SHP77 (cell line): ENCODE measurements at places on chromosomes 12 and 14.

DNA sequence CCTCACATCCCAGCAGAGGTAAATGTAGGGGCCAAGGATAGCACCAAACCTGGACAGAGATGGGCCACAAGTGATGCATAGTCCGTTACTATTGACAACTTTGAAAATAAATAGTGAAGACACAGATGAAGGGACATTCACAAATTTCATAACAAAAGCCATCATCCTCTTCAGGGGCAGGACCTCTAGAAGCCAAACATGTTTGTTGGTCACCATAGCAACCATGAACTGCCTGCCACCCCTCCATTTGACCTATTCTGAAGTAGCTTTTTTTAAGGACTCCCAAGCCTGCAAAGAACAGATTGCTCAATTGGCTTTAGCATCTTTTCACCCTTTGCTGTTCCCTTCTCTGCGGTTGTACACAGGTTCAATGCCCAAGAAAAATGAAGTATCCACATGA, 35.7 kb upstream of the MDM1 start:
- DNase-seq: no peak

GRCh38 chr12:91980389-91980821, 165.2 kb downstream of the BTG1 start:
- DNase-seq: no peak

DNA sequence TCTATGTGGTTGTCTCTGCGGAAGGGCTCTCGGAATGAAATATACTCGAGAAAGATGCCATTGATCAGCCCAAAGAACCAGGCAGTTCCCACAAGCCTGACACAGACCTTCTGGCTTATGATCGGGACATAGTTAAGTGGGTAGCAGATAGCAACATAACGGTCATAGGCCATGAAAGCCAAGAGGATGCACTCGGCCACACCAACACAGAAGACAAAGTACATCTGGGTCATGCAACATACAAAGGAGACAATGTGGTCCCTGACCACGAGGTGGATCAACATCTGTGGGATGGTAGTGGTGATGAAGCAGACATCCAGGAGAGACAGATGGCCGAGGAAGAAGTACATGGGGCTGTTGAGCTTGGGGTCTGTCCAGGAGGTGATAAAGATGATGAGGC, 326 bp downstream of the OR10AD1 start:
- DNase-seq: no peak

DNA sequence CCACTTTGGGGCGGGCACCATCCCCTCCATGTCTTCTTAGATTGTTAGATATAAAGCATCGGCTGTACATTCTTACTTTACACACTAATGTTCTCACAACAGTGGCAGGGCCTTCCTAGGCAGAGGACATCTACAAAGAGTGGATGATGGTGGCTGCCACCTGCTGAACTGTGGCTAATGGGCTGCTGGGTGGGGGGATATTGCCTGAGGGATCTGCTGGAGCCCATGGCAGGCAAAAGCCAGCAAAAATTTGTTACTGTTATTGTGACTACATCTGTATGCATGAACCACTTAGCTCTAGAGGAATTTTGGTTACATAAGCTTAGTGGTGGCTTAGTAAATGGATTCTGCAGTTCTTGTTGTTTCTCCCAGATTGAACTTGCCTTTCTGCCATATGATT, 52.6 kb downstream of the DIP2B start:
- DNase-seq: no peak

GRCh38 chr12:1886396-1887008, 31.9 kb downstream of the CACNA2D4 start:
- no peak for DNase-seq

- no peak for DNase-seq
These were observed 42.3 kb upstream of the MDM1 start for GRCh38 chr12:68374307-68374982.

DNA sequence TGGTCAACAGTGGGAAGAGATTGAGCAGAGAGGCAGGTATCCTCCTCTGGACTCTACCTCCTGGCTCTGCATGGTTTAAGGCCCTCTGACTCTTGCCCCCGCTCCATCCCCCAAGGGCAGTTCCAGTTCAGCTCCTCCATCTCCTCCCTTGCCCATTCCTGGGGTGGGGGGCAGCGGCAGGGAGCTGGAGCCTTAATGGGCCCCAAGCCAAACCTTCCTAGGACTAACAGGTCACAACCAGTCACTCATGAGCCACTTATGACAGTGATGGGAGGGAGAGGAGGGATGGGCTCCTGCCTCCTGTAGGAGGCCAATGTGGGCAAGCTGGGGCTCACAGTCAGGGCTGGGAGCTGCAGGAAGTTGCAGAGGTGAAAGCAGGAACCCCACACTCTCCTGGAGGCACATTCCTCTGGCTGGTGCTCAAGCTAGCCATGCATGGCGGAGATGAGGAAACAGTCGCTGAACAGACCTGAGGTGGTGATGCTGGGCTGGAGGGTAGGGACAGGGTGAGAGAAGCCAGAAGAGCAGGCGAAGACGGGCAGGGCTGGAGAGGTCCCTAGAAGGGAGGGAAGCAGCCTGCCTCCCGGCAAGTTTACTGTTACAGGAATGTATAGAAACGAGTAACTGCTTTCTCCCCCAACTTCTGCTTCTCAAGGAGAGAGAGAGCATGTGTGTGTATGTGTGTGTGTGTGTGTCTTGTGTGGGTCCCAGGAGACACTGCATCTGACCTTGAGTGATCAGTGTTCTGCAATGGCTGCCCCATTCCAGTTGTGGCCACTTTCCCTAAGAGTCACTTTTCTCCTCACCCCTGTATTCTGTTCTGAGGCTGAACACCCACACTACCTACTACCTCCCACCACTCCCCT, 5.0 kb upstream of the RAPGEF3 start:
- no peak for DNase-seq

DNA sequence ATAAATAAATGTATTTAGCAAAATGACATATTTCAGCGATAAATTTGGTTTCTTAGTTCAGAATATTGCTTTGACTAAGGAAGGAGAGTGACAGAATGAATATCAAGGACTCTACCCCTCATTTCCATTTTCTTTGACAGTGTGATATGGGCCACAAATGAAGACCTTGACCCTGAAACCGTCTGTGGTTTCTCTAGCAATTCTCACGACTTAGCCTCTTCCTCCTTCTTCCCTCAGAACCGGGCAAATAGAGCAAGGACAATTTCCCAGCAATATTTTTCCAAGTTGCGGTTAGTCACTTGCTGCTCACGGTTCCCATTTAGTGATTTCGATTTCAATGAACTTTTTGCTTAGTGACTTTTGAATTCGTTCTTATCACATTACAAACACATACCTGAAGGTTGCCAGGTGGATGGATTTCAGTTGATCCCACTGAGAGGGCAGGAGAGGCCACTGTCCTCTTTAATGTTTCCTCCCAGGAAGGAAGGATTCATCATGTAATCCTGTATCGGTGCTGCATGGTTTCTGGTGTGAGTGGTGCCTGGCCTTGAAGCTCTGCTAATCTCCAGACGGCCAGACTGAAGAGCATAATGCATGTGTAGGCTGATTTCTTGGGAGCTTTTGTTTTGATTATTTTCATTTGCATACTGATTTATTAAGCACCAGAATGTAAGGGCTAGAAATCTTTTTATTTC, 77.6 kb downstream of the CHST11 start:
- no peak for DNase-seq

DNA sequence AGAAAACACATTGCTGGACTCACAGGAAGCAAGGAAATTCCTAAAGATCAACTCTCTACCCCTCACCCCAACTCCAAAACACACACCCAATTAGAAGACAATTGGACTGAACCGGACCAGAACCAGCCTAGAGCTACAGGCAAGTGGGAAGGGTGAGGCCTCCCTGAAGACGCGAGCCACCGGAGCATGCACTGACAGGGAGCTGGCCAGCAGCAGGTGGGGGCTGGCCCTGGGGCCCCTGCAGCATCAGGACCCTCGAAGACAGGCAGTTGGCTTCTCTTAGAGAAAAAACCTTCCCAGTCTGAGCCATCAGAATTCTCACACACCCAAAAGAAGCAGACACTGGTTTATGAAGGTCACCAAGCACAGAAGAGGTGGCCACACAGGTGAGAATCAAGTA, 209.5 kb upstream of the DIO3 start:
- no peak for DNase-seq

DNA sequence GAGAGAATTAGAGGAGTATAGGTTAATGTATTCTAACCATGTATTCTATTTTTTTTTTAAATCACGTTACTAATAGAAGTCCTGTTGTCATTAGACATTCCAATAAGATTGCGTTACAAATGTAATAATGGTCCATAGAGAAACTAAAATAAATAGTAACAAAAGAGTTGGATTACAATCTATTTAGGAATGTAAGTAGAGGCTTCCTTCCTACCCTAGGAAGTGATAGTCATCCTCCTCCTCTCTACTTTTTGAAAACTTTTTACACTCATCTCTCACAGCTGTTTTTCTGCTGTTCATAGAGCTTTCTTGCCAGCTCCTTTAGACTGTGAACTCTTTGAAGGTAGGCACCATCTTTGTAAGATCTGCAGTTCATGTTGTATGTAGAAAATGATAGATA, 23.6 kb downstream of the TRHDE start:
- no peak for DNase-seq

DNA sequence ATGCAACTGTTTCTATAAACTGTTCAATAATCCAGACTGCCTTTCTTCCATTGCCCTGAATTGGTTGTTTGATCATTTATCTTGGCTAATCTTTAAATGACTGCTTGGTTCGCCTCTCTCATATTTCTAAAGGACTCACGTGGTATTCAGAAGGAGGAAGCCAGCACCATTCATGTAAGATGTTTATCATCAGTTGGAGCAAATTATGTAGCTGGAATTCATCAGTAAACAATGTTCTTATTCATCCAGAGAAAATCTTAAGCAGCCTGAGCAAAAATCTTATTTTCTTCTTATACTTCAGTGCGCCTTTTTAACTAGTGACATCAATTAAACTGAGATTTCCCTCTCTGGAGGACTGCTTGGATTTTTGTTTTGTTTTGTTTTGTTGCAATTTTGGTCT, 538.7 kb upstream of the TMEM132C start:
- no peak for DNase-seq

- no peak for DNase-seq
These were observed 5.6 kb upstream of the GUCY2C start for GRCh38 chr12:14701809-14702568.

DNA sequence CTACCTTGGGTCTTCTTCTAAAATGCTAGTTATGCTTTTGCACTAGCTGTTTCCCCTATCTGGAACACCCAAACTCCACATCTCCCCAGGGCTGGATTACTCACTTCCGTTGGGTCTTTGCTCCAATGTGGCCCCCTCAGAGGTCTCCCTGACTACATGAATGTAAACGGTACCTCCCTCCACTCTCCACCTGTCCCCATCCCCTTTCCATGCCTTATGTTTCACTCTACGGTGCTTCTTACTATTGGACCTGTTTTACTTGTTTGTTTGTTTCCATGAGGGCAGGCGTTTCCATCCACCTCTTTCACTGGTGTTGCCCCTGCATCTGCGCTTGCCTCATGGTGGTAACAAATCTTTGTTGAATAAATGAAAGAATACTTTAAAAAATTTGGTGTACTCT, 256.4 kb downstream of the SNAPC1 start:
- no peak for DNase-seq
